Memory B cell (primary cell): ENCODE measurements at places on chromosomes 1 and 21.

- peak; percentile 50 for DNase-seq
Measured at GRCh38 chr1:20100632-20101355, 18.5 kb downstream of the PLA2G2D start.

GRCh38 chr1:220290140-220290761, 18.0 kb upstream of the RAB3GAP2 start:
- DNase-seq: no peak

DNA sequence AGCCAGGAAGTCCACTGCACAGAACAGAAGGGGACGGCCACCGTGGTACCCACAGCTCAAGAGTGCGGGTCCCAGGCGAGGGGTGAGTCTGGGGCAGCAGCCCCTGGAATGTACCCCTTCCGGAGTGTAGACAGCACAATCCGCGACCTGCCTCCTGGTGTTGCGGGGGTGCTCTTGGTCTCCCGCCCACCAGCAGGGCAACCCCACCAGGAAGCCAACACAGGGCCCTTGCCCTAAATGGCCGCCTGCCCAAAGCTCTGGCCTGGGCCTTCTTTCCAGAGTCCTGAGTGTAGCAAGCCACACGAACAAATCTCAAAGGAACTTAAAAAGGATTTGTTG, 1.1 kb upstream of the SLC19A1 start:
- no peak for DNase-seq

DNA sequence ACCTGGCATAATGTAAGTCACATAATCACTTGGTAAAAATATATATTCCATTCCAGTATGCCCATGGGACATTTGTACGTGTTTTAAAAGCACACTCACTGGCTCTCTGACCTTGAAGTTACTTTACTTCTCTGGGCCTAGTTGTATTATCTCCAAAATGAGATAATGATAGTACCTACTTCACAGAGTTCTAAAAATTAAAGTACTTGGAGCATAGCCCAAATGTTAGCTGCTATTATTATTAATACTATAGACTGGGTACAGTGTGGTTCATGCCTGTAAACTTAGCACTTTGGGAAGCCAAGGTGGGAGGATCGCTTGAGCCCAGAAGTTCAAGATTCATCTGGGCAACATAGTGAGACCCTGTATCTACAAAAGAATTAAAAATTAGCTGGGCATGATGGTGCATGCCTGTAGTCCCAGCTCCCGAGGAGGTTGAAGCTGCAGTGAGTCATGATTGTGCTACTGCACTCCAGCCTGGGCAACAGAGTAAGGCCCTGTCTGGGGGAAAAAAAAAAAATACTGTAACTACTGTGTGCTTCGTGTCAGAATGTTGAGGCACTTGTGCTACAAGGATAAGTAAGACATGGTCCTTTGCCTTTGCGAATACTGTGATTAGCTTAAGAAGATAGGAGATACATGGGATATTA, 45.7 kb downstream of the TDRD5 start:
- DNase-seq: no peak
